ENCODE measurements at places on chromosomes 2 and 18. TPM values are rescaled to one million over a fixed set of nuclear protein-coding genes. Genes with fewer than 3 reads are reported as not detected.

The SERPINB5 gene
- total RNA-seq = not detected

DNA sequence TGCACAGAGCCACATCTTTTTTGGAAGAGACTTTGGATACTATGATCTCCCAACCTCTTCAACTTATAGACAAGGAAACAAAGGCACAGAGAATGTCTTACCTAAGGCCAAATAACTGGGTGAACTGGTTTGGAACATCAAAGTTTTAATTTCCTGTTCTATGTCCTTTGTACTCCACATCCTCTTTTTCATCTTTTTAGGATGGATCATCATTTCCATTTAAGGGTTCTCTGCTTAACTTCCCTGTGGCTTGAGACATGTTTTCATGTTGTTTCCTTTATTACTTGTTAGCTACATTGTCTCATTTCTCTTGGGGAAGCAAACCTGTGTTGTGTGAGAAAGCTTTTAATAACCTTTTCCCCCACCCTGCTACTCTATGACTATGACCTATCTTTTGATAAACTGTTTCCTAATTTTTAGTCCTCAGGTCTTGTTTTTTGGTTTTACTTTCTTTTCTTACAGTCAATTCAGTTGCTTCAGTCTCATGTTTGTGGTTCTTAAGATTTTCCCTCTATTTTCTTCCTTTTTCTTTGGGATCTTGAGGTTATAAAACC is 22.5 kb upstream of the RMND5A start:
- DNase-seq = no peak

- no peak for DNase-seq
These were observed 41.7 kb downstream of the RIT2 start for GRCh38 chr18:43073771-43074170.

DNA sequence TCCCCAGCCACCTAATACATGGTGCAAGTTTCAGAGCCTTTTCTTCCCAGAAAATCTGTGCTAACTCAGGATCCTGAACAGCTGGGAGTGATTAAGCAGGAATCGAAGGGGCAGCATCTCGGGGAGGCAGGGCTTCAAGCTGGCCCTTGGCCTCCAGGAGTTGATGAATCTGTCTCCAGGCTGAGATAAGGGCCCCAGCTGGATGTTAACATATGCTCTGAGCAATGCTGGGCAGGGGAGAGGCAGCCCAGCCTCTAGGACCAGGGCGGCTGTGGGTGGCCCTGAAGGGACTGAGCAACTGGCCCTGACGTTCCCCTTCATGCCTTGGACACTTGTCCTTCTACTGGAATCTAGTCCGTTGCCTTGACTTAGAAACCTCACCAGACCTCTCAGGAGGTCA is 84.1 kb upstream of the EPC2 start:
- DNase-seq = no peak

DNA sequence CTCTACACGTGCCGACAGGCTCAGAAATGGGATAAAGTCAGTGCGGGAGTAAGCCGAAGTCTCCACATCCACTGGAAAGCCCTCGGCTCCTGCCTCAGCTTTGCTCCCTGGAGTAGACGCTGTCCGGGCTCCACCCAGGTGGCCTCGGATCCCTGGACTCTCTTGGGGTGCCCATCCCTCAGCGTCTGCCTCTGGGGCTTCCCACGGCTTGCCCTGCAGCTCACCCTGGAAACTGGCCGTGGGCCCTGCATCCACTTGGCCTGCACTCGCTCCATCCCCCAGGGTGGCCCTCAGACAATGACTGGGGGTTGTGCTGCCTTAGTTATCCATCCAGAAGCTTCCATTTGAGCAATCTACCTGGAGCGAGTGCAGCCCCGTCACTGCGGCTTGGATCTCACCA is 36.2 kb upstream of the TAF1B start:
- DNase-seq = no peak

DNA sequence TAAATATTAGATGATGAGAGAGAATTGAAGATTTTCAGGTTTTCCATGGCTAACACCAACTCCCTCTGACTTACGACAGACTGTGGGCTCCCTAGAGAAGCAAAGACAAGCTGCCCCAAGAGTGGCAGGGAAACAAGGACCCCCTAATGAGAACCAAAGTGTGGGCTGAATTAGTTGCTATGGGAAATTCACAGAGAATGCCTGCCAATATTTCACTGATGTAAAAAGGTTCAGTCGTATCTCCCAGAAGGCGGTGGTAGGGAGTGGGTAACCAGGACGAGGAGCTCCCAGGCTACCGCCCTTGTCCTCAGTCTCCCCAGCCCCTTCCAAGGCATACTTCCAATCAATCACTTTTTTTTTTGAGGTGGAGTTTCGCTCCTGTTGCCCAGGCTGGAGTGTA is 113.6 kb downstream of the LAMA1 start:
- DNase-seq = no peak

The EGR4 gene
- not detected for total RNA-seq

The NAT8 gene
- total RNA-seq = 2.4 TPM

DNA sequence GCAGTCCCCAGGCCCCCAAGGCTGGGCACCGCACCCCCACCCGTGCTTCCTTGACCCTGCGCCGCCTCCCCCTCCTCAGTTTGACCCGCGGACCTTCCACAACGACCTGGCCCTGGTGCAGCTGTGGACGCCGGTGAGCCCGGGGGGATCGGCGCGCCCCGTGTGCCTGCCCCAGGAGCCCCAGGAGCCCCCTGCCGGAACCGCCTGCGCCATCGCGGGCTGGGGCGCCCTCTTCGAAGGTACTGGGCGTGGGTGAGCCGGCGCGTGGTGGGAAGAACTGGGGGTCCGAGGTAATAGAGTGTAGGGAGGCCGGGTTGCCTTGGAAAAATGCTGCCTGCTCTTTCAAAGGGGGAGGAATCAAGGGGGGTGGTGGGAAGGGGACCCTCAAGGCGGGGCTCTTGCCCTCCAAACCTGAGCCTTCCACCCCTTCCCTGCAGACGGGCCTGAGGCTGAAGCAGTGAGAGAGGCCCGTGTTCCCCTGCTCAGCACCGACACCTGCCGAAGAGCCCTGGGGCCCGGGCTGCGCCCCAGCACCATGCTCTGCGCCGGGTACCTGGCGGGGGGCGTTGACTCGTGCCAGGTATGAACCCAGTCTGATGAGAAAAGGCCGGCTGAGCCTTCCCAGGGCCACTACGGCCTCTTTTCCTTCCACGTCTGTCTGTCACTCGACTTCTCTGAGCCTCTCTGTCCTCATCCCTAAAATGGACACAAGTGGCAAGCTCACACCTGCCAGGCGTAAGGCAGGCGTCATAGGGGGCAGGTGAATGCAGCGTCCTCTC is 2.6 kb downstream of the PRSS56 start:
- DNase-seq = no peak

DNA sequence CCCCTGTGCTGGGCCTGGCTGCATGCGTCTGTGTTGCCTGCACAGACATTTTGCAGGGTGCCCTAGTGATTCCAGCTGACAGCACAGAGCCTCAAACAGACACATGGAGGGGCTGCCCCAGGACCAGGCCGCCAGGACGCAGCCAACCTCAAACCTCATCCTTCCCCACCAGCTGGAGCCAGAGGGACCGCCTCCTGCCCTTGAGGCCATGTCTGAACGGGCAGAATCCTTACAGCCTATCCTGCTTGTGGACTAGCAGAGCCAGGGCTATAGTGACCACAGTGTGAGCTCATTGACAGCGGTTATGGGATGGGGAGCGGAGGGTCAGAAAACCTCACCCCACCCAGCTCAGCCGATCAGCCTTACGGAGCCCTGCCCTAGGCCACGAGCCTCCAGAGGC is 22.4 kb downstream of the ODC1 start:
- DNase-seq = no peak

DNA sequence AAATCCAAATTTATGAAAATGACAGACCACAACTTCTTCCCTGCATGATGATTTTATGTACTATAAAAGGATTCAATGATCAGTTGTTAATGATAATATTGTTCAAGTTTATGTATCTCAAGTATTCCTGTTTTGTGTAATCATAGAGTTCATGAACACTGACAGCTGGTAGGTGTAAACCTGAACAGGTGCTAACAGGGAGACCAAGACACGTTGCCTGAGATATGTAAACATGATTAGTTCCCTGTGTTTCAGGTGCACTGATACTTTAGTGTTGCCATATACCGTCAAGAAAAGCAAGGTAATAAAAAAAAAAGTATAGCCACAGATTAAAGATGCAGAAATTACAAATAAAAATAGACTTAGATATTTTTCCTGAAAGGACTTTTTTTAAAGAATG is 131.8 kb downstream of the BAZ2B start:
- no peak for DNase-seq

GRCh38 chr2:202140522-202141252 is 67.6 kb downstream of the KIAA2012 start:
- no peak for DNase-seq

- no peak for DNase-seq
These were observed 32.9 kb downstream of the MBP start for GRCh38 chr18:77099485-77100370.

The RFTN2 gene
- total RNA-seq = 2.2 TPM

- DNase-seq = no peak
These were observed 27.0 kb upstream of the ZEB2 start for GRCh38 chr2:144546933-144547332.

The CFAP65 gene
- total RNA-seq = 0.16 TPM

DNA sequence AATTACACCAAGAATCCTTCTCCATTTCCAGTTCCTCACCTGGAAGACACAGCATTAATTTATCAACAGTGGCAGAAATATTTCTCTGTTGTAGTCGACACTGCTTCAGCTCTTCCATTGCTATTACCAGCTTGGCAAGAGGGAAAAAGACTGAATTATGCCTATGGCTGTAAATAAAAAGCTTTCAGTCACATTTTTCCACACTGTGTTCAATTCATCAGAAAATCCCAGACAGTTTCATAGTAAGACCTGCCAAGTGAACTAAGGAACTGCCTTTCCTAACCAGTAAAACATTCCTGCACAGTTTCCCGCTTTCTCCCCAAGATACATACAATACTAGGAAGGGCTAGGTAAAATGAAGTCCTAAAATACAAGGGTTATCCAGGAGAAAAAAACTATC is 94.7 kb downstream of the EXOC6B start:
- no peak for DNase-seq

DNA sequence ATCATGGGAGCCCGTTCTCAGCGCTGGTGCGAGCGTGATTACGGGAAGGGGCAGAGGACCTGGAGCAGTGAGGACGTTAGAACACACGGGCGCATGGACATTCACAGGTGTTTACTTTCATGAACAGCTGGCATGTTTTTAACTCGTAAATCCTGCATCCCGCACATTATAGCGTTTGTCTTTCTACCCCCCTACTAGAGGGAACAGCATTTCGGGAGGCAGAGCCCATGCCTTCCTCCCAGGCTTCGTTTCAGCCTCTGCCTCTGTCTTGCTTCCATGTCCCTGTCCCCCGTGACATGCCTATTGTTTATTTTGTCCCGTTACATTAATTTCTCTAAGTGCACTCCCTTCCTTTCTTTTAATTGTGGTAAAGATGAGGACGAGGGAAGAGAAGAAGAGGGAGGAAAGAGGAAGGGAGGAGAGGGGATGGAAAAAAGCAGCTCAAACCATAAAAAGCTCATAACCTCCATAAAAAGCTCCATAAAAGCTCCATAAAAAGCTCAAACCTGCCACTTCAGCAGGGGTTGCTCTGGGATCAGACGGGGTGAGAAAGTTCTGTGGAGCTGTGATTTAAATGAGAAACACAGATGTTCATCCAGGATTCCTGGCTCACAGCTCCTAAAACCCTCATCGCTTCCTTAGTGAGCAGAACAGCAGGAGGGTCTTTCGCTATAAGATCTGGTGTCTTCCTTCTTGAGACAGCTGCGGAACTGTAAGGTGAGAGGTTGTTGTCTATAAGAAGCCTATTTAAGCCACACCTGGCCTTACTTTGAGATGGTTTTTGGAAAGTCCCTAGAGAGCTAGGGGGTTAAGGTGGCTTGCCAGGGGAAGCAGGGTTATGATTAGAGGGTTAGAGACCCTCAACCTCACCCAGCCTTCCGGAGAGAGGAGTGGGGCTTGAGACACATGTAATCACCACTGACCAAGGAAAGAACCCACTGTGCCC is 66.6 kb upstream of the SNTG2 start:
- DNase-seq = no peak

DNA sequence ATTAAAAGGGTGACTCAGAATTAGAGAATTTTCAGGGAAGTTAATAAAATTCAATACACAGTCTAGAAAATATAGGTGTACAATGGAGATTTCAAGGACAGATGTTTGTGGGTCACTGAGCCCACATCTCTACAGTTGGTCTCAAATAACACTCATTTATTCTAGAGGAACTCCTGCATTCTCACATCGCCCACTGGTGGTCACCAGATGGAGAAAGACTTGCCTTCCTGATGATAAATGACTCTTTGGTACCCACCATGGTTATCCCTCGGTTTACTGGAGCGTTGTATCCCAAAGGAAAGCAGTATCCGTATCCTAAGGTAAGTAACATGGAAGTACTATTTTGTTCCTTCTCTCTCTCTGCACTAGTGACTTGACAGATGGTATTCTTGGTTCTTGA is 1297.1 kb downstream of the DPP10 start:
- DNase-seq = peak; percentile 23

DNA sequence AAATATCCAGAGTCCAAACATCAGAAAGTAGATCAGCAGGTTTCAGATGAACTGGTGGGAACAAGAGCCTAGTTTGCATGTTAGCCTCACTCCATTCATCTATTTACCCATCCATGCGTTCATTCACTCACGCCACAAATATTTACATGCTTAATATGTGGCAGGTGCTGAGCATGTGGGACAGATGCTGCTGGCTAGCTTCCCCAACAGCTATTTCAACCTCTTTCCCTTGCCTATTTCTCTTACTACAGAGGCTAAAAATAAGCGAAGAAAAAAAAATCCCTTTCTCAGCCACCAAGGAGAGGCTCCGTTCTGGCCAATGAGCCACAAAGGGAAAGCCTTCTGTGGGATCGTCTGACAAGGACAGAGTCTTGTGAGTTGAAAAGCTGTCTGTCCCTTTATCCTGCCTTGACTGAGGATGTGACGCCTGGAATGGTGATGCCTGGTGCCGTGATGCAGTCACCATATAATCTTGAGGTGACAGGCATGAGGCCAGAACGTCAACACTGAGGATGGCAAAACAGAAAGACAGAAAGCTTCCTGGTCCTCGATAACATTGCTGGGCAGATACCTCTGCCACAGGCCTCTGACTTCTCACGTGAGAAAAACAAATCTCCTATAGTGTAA is 78.2 kb downstream of the KCTD1 start:
- DNase-seq = no peak

- no peak for DNase-seq
These were observed 4.0 kb downstream of the PKP4 start for GRCh38 chr2:158460632-158461297.

The CD207 gene
- 0.08 TPM for total RNA-seq

GRCh38 chr2:75204833-75205232 is 5.5 kb upstream of the TACR1 start:
- DNase-seq = no peak

GRCh38 chr2:182911813-182912517 is 45.5 kb upstream of the FRZB start:
- DNase-seq = no peak

DNA sequence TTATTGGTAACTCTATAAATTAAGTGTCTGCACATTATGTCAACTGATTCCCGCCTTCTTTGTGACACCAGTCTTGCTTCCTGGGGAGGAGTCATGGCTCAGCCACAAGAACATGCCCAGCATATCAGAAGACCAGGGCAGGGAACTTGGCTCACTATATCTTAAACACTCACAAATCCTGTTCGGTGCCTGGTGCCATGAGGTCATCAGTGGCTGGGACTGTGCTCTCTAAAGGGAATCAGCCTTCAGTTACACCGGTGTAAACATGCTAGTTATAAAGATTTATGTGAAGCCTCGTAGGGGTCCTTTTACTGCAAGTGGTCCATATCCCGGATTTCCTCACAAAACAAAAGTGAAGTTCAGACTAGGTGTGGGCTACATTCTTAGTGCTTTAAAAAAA is 73.1 kb upstream of the ZNF521 start:
- DNase-seq = no peak

The TMEM163 gene
- not detected for total RNA-seq

The IL36A gene
- total RNA-seq = not detected

The XPO1 gene
- 206 TPM for total RNA-seq

The SNRPD1 gene
- 68.4 TPM for total RNA-seq
